ENCODE measurements at places on chromosomes 6 and 20.

DNA sequence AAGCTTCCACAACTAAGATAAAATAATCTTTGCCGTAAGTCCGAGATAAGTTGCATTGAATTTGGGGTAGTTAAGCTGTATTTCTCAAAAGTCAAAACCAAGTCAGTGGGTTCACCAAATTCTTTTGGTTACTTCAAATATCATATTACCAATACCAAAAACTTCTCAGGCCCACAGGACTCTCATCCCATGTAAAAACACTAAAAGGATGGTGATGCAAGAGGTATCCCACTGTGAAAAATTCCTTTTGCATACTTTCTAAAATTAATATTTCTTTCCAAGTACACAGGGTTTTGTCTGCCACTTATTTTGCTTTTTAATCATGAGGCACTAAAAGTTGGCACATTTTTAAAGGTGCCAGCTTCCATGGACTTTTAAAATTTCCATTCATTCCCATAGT lies 151.3 kb downstream of the GJA10 start:
- no peak for DNase-seq

GRCh38 chr20:63149531-63150192 lies 66.3 kb downstream of the YTHDF1 start:
- DNase-seq = no peak

- DNase-seq = no peak
These were observed 144.4 kb downstream of the AIG1 start for GRCh38 chr6:143205131-143205535.

DNA sequence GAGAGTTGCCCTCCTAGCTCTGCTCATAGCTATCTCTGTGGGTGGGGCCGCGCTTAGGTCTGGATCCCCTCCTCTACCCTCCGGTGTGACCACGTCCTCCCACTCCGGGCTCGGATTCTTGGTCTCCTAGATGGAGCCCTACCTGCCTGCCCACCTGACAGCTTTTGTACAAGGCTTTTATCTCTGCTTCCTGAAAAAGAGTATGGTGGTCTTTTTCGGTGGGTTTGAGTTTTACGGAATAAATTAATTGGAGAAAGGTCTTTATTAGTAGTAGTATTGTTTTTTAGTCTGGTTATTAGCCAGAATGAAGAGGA lies 773 bp downstream of the SMAP1 start:
- no peak for DNase-seq

DNA sequence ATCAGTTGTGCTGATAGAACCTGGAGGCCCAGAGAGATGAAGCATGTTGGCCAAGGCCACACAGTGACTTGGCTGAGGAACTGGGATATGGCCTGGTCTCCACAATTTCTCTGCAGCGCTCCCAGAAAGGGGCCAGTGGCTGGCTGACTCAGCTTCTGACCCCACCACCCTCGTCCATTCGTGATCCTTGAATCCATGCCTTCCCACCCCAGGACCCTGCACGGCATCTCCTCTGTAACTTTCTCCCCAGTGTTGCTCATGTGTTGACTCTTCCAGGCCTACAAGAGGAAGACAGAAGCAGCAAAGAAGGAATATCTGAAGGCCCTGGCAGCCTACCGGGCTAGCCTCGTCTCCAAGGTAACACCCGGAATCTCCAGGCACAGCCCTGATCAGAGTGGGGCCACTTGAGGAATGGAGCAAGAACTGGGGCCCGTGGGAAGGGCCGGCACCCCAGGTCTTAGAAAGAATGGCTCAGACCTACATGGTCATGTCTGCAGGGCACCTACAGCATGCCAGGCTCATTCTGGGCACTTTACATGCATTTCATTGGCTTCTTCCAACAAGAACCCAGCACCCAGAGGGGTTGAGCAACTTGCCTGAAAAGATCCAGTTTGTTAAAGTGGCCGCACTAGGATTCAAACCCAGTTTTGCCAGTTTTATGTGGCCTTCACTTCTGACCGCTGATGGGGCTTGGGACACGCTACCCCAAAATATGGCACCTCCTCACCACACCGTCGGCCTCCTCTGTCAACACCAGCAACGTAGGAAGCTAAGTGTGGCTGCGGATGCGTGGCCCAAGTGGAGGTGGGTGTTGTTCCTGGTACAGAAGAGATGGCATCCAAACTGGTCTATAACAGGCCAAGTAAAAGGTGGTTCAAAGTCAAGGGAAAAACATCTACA lies 122.2 kb downstream of the JPH2 start:
- DNase-seq = no peak

GRCh38 chr6:97052896-97053295 lies 128.4 kb downstream of the KLHL32 start:
- no peak for DNase-seq

- no peak for DNase-seq
These were observed 253.0 kb downstream of the ARID1B start for GRCh38 chr6:157029980-157030690.

DNA sequence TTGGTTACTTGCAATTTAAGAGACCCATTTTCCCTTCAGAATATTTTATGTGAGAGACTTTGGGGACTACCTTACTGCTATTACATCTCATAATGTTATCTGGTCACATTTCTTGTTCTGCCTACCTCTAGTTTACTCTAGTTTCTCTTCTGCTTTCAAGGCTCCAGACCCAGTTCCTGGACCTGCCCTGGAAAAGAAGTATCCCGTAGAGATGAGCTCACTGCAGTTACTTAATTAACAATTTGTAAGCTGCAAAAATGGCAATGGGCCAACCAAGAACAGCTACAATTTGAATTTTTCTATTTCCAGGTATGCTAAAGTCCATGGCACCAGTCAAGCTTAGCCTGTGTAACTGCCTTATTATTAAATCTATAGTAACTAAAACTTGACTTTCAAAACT lies 25.0 kb downstream of the TAB2 start:
- DNase-seq = no peak

DNA sequence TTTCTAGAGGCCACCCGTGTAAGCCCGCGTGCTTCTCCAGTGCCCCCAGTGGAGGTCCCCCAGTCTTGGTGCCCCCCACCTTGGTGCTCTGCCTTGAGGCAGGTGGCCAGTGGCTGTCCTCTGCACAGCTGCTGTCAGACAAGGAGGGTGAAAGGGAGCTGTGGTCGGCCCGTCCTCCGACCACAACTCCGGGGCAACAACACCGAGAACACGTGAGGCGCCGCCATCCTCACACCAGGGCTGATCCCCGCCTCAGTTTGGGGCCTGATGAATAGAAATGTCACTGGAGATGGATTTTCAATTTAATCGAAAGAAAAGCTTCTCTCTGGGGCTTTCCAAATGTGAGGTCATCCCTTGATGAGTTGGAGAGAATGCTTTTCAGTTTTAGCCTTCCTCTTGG lies 304.6 kb downstream of the CDH4 start:
- DNase-seq = no peak

DNA sequence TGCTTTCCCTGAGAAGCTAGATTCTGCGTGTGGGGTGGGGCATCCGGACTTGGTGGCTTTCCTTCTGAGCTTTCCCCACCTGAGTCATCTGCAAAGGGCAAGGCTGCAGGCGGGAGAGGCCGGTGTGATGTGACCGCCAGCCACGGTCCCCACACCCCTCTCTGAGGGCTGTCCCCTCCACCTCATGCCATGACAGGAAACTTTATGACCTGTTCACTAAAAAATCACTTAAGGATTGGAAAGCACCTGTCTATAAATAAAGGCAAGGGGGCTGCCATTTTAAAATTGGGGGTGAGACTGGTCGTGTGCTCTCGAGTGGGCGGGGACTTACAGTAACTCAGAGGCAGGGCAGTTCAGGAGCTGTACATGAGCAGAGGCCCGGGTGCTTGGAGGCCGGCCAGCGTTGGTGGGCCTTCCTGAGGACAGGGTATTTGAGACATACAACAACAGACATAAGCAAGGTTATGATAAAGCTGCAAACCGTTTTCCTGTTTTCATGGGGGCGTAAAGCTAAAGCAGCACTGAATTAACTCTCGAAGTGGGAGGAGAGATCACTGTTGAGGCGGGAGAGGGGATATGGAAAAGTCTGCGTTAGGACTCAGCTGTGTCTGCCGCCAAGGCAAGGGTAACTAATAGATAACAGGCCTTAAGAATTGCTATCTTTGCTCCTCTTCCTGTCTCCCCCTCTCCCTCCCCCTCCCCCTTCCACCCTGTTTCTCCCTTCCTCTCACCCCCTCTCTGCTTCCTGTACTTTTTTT lies 16.1 kb upstream of the SERPINB1 start:
- DNase-seq = no peak

- no peak for DNase-seq
These were observed 8.7 kb downstream of the TRIB3 start for GRCh38 chr20:389220-389619.

GRCh38 chr20:15411781-15412180 lies 1074.4 kb upstream of the FLRT3 start:
- no peak for DNase-seq

DNA sequence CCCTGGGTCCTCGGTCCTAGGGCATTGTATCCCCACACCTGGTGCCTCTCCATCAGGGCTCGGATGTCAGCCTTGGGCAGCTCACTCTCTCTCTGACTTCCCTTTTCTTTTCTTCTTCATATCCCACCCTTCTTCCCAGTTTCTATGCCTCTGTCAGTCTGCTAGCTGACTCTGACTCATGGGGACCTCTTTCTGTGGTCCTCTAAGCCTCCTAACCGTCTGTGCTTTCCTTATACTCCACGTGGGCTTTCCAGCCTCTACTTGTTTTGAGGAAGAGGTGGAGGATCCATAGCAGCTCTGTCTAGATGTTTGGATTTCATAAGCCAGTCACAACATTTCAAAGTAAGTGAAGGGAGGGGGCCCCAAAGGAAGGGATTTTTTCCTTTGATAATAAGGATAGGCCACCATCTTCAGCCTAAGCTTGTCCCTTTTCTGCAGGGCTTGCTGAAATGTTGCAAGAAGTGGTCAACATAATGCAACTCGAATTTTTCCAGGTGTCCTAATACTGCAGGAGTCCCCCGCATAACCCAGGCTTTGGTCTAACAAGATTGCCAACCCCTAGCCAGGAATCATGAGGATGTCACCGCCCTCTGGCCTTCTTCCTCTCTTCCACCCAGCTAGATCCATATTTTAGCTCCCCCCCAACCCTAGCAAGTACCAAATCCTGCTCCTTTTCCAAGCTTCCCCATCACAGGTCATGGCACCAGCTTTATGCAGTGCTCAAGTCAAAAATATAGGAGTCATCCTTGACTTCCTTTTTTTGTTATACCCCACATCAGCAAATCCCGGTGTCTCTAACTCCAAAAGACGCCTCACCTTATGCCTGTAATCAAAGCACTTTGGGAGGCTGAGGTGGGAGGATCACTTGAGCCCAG lies 8.7 kb upstream of the PLTP start:
- DNase-seq = no peak

GRCh38 chr6:81938991-81939732 lies 186.7 kb upstream of the TENT5A start:
- no peak for DNase-seq

GRCh38 chr20:60862601-60863000 lies 389.5 kb upstream of the CDH4 start:
- DNase-seq = no peak

DNA sequence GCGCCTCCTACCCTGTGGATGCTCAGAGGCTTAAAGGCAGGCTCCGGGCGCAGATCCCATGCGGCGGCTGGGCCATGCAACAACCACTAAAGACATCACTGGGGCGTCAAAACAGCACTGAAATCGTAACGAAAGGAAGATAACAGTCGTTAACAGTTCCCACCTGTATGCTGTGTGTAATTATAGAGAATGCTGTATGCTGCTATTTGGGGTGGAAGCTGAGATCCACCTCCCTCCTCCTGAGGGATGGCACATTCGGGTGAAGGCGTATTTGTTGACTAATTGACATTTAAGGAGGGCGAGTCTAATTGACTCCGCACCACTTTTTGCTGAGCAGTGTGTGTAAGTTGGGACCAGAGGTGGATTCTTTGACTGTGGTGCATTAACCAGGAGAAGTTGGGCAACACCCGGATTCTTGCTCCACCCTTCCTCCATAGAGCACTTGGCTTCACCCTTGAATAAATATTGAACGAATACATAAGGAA lies 687 bp downstream of the SLC35A1 start:
- DNase-seq = no peak

DNA sequence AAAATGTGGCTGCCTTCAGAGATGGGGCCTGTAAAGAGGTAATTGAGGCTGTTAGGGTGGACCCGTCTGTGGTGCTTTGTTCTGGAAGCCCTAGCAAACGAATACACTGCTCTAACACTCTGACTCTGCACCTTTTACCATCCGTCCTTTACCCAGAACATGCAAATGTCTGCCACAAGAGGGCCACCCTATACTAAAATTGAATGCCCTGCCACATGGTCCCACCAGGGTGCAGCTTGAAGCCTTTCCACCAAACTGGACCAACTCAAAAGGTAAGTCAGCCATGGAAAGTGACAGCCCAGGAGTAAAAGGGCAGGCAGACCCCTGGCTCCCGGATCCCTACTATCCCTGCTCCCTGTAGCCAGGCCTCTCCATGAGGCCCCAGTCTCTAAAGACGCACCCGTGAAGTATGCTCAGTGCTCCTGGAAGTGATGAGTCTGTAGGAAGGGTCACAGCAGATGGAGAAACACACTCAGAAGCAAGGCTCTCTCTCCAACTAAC lies 5.8 kb upstream of the BFSP1 start:
- peak; percentile 40 for DNase-seq

DNA sequence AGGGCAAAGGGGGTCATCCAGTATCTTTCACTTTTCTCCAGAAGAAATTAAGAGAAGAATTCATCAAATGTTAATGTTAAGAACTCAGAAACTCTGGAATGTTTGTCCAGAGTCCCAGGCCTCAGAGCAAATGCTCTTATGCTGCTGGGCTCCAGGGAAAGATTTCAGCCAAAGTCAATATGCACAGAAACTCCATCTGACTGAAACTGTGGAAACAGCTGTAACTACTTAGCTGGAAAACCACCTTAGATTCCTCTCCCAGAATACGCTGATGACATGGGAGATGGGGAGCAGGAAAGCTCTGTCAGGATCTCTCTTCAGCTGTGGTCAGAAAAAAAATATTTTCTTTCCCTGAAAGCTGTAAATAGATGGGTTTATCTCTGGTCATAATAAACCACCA lies 559.6 kb downstream of the RFPL4B start:
- no peak for DNase-seq

DNA sequence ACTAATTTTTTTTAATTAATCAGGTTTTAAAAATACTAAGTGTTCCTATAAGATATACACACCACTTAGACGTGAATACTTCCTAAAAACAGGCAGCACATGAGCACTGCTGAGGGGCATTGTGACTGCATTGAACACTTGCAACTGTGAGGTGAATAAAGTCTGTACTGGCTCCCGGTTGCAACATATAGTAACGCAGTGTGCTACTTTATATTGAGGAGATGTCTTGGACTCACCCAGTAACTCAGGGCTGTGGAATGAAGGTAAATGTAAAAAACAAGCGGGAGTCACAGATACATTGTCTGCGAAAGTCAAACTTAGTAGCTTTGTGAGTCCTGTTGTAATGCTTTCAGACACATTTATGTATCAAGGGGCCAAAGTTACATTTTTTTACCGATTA lies 17.0 kb upstream of the HLA-A start:
- DNase-seq = no peak

DNA sequence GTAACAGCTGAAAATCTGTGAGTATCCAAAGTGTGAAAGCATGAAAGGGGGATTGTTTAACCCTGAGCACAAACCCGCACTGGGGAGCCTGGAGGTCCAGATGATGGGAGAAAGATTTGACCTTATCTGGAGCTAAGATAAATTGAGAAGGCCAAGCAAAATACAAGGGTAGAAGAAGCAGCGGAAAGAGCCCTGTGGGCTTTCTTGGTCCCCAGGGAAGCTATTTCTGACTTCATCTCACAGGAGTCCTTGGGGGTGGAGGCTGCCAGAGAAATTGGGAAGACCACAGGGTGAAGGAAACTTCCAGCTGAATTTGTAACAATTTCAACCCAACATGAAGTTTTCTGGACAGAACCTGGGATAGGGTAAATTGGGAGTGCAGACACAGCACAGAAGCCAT lies 476.9 kb downstream of the MMUT start:
- DNase-seq = no peak
